ENCODE measurements at places on chromosomes 6 and 20.

- DNase-seq = no peak
Observed at GRCh38 chr6:19692506-19693298, 144.5 kb upstream of the ID4 start.

DNA sequence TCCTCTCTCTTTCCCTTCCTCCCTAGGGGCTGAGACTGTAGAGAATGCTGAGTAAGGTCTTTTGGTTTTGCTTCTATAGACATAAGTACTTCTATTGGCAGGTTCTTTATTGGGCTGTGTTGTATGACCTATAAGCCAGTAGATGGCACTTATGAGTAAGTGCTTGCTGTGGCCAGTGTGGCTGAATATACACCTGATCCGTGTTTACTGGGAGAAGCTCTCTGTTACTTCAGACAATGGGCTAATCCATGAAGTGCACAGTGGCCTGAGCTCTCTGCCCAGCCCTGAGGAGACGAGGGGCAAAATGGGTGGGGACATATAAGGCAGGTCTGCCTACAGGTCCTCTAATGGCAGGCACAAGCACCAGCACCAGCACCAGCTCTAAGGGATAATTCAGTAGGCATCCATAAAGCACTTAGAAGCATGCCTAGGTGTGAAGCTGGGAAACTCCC is 610.3 kb downstream of the RNF144B start:
- DNase-seq = no peak

DNA sequence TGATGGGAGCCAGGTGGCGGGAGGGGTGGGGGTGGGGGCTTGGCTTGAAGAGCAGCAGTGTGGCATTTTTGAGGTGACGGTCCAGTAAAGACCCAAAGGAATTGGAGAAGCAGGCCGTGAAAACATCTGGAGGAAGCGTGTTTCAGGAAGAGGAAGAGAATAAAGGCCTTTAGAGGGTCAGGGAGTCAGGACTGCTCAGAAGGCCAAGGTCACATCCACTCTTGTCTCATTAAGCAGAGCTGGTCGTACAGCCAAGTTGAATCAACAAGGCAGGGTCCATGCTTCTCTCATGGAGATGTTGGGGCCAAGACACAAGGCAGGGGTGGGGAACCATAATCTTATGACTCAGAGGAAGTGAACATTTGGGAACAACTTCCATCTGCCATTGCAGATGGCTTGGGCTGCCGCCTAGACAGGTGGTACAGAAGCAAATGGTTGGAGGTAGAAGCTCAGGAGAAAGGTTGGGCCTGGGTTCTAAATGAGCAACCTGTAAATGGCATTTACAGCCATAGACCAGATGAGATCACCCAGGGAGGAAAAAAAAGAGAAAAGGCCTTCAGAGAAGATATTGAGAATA is 179.6 kb downstream of the TTLL2 start:
- no peak for DNase-seq

DNA sequence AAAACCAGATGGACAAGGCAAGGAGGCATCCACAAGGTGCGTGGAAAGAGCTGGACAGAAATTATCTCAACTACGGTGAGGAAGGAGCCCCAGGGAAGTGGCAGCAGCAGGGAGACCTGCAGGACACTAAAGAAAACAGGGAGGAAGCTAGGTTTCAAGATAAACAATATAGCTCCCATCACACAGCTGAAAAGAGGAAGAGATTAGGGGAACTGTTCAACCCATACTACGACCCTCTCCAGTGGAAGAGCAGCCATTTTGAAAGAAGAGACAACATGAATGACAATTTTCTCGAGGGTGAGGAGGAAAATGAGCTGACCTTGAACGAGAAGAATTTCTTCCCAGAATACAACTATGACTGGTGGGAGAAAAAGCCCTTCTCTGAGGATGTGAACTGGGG is 26.8 kb downstream of the TRMT6 start:
- DNase-seq = no peak

DNA sequence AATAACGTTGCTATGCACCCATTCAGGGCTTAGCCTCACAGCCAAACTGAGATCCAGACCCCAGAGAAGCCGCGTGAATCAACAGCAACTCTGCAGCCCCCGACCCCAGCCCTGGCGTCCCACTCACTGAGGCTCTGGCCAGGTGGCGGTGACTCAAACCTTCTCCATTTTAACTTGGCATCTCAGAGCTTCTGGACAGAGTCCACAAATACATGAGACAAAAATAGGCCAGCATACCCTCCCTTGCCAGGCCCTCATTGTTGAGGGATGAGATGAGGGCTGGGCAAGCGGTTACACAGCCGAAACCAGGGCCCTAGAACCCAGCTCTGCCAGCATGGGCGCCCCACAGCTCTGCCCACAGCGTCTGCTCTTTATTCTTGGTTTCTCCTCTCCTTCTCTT is 118.4 kb downstream of the MYLK4 start:
- no peak for DNase-seq
